ENCODE measurements at places on chromosomes 1 and 21. TPM values are rescaled to one million over a fixed set of nuclear protein-coding genes. Genes with fewer than 3 reads are reported as not detected.

- no peak for DNase-seq
Observed at GRCh38 chr1:247335882-247336281, 4.2 kb upstream of the ZNF496 start.

- no peak for DNase-seq
Observed at GRCh38 chr1:229716069-229716468, 90.0 kb downstream of the URB2 start.

- DNase-seq, result peak; percentile 94
Observed at GRCh38 chr1:151992303-151993083, 1.2 kb downstream of the S100A10 start.

DNA sequence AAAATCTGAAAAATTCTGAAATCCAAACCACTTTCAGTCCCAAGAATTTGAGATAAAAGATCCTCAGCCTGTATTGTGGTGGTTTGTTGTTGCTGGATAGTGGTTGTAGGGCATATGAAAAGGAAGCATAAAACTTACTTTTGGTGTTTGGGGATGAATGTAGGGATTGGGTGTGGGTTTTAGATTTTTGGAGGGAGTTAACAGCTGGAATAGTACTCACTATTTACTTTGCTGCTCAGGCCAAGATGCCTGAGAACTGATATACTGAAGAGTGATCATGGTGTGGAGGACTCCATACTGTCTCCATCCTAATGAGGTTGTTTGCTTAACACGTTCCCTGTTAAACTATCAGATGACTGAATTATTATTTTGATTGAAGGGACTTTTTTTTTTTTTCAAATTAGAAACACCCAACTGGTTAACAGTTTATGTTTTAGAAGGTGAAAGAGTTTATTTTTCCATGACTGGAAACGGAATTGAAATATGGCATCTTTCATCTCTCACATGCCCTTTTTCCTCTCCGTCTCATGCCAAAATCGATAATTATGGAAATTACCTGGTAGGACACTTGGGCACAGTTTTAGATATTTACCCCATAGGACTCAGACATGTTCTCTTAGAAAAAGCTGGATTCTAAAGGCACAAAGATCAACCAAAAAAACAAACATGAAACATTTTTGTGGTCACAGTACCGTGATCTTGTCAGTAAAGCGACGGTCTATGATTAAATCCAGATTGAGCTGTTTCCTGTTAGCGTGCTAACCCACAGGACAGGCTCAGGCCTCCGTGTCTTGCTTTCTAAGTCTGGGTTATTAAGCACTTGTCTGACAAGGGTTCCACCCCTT lies 37.3 kb downstream of the RGL1 start:
- DNase-seq, result peak; percentile 96

SLC9C2 gene
- total RNA-seq, result not detected

DNA sequence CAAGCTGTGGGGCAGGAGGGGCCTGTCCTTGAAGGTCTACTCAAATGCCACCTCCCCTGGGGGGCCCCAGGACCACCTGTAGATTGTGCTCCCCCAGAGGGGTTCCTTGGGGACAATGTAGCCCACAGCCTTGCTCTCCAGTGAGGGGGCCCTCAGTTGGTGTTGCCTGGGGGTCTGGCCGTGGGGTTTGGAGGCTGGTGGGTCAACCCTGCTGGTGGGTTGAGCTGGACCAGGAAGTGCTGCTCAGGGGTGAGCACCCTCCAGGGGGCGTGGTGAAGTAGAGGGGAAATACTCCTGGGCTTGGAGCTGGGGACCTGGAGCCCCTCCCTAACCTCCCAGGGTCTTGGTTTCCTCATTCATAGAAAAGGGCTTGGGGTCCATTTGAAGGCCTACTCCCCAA lies 143.6 kb upstream of the WNT4 start:
- DNase-seq, result no peak

TMEM269 gene
- total RNA-seq, result not detected

GRCh38 chr1:203572134-203572625 lies 54.5 kb upstream of the ATP2B4 start:
- DNase-seq, result no peak

ST6GALNAC5 gene
- 1.6 TPM for total RNA-seq

DNA sequence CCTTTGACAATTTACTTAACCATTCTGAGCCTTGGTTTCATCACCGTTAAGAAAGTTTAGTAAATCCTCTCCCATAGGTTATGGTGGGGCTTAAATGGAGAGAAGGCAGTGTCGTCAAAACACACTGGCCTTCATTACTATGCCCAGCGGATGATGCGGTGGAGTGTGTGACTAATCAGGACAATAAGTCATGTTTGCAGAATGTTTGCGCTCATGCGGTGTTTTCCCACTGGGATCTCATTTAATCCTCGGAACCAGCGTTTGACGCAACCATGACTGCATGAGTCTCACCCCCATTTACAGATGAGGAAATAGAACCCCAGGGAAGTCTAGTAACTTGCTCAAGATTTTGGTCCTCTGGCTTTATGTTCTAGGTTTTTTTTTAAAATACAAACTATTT lies 17.5 kb downstream of the SLC26A9 start:
- peak; percentile 74 for DNase-seq

GRCh38 chr1:20409012-20409411 lies 77.0 kb downstream of the CAMK2N1 start:
- no peak for DNase-seq

GRCh38 chr21:37758982-37759381 lies 157.3 kb downstream of the KCNJ6 start:
- DNase-seq, result peak; percentile 37

DNA sequence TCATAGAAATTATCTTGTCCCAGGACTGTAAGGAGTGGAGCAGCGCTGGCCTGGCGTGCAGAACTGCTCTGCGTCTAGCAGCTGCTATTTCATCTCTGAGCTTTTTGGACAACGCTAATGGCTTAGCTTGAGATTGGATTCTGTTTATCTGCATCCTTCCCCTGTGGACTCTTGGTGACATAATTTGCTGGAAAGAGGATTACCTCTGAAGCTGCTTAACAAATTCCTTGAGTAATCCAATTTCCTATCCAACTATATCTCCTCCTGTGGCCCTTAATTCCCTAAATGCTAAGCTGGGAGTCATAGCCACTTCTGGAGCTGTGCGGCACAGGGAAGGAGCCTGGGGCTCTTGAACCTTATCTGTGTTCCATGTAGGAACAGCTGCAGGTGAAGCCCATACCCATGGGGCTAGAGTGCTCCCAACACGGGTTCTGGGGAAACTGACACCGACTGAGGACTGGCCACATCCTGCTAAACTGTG lies 43.2 kb downstream of the IL6R start:
- DNase-seq, result no peak

DNA sequence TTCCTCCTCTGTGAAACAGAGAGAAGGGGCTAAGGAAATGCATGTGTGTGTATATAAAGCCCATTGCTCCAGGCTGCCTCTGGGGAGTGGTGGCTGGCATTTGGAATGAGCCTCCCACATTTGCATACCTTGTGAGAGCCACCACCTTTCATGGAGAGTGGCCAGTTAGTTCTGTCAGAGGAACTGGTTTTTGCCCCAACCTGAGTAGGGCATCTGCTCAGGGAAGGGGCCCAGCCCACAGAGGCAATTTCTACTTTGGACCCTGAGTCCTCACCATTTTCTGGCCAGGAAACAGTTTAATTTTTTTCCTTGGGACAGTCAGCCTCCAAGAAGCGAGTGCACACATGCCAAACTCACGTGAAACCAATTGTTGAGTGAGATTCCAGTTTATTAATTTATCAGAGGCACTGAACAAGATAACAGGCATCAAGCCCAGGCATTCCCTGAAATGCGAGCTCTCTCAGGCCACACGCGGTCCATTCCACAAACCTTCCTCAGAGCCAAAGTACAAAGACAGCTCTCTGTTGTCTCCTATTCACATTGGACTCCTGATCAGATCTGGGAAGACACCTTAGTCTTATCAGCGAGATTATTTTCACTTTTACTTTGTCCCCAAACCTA lies 1.0 kb upstream of the SLC6A9 start:
- no peak for DNase-seq

GRCh38 chr1:29939079-29939478 lies 702.8 kb downstream of the PTPRU start:
- DNase-seq, result no peak

GRCh38 chr1:89615676-89616598 lies 17.0 kb upstream of the LRRC8C start:
- no peak for DNase-seq

DNA sequence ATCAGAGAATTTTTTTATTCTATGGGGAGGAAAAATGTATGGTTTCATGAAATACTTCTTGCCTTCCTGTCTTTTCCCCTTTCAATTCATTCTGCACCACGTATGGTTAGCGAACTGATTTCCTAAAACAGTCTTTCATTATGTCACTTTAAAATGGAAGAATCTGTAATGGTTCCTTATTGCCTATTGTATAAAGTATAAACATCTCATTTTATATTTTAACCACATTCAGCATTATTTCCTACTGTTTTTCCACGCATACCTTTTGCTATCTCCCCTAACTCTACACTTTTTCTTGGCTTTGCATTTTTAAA lies 232.3 kb upstream of the B3GALT2 start:
- DNase-seq, result no peak

DNA sequence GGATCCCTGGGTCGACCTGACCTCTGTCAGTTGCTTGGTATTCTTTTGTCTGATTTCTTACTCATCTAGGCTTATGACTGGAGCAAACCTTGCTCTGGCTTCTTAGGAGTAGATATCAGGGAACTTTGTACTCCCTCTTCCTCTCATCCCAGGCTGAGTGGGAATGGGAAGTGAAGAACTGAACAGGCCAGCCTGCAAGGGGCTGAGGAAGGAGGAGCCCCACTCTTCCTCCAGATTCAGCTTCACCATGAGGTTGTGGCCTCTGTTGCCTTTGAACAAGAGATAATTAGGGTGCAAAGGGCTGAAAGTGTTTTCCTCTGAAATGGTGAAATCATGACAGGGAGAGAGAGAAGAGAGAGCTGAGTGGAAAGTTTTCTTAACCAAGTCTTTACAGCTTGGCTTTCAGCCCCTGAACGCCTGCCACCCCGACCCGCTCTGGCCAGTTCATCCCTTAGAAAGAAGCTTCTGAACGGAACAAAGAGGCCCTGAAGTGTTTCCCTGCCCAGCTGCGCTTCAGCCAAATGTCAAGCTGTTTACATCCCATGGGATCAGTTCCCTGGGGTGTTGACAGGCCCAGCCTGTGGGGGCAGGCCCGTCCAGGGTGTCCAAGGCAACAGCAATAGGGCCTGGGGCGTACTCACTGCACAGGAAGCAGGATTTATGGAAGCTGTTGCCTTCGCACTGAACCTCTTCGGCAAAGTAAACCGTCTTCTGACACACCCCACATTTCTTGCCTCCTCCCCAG lies 11.2 kb downstream of the CSRP1 start:
- peak; percentile 44 for DNase-seq

DNA sequence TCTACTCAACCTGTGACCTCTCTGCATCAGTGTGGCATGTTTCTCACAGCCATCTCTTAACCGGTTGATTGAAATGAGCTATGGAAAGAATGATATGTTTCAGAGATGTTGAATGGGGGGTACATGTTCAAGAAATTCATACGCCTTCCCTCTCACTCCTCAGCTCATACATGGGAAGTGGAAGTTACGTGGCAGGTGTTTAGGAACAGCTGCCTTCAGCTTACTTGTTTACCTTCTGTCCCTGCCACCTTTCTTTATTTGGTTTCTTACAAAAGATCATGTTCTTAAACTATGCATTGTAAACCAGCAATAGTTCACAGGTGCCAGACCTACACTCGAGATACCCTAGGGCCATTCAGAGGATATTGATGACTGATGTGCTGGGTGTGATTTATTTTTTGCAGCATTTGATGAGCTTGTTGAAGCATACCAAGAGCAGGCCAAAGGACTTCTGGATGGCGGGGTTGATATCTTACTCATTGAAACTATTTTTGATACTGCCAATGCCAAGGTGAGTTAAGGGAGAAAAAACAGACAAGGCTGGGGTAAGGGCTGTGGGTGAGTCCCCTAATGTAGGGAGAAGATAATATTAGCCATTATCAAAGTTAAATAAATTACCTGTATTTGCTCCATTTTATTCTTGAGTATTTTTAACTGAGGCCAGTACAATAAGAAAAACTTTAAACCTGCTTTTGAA lies 17.4 kb downstream of the MTR start:
- no peak for DNase-seq

- DNase-seq, result no peak
Observed at GRCh38 chr21:18468790-18469189, 65.2 kb upstream of the TMPRSS15 start.

GRCh38 chr1:24801176-24801575 lies 55.9 kb downstream of the CLIC4 start:
- DNase-seq, result no peak

PLD5 gene
- total RNA-seq, result not detected

GRCh38 chr1:13576926-13577325 lies 6.7 kb upstream of the PDPN start:
- DNase-seq, result no peak

DNA sequence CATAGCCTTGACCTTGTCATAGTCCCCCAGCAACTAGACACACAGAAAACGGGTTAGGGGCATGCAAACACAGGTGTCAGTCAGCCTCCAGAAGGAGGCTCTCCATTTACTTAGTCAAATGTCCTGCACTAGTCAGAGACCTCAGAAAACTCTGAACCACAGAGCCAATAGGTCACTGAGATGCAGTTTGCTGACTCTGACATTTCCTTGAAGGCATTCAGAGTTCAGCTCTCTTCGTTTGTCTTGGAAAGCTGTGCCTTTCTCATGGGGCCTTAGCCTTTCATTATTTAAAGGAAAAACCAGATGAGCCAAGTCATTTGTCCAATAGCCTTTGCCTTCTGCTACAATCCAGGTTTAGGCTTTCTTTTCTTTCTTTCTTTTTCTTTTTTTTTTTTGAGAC lies 3.5 kb downstream of the OLFML2B start:
- no peak for DNase-seq

DNA sequence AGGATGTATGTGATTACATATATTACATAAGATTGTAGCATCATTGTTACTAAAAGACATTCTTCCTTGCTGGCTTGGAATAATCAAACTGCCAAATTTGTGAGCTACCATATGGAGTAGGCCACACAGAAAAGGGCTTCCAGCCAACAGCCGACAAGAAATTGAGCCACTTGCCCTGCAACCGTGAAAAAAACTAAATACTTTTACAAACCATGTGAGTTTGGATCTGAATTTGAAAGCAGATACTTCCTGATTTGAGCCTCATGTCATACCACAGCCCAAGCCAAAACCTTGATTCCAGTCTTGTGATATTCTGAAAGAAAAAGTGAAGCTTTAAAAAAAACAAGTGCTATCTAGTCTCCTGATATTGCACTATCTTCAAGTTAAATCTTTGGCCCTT lies 55.6 kb upstream of the PRMT6 start:
- no peak for DNase-seq

PGM1 gene
- 43.3 TPM for total RNA-seq

DNA sequence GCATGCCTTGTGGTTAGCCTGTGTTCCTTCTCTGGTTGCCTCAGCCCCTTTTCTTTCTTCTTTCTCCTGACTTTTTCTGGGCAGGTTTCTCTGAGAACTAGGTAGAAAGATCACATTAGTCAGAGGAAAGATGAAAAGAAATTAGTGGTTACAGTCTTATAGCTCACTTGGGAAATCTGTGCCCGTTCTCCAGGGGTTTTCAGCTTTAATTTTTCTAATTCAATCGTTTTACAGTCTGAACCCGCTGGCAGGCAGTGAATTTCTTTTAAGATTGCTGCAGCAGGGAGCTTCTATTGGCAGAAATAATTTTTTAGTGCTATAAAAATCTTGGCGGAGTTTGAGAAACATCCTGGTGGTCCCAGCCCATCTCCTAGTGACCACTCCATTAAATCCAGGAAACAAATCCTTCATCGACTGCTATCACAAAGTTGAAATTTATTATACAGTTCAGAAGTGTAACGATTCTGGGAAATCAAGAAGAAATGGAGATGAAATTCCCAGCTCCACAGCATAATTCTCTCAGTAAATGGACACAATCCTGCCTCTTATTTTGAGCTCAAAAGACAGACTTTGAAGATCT lies 113.1 kb downstream of the PCP4 start:
- DNase-seq, result no peak
